ENCODE measurements at places on chromosomes 16 and 17.

- no peak for DNase-seq
Observed at GRCh38 chr17:68249354-68249765, 1.5 kb downstream of the AMZ2 start.

DNA sequence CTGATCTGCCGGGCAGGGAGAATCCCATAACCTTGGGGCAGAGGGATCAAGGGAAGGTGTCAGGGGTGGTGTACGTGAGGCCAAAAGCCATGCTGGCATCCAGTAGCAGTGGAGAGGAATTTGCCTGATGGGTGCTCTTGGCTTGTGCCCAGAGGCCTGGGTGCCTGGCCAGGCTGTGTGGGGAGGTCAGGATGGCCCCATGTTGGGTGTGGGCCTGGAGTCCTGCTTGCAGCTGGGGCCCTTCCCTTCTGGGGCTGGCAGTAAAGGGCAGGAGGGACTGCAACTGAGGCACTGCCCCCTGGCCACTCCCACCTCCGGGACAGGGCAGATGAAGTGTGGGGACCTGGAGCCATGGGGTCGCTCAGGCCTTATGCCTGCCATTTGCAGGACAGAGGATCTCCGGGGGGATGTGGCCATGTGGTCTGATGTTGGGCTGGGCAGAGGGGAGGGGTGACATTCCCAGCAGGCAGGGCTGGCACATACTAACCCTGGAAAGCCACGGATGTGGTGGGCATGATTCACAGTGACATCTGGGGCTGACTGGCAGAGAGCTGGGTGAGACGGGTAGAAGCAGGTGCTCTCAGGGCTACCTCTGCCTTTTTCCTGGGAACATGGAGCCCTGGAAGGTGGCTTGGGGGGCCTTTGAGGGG, 3.5 kb downstream of the FMNL1 start:
- DNase-seq, result no peak

GRCh38 chr16:30924076-30924912, 922 bp downstream of the FBXL19 start:
- no peak for DNase-seq

GRCh38 chr17:632560-632959, 82.1 kb downstream of the VPS53 start:
- DNase-seq, result no peak

DNA sequence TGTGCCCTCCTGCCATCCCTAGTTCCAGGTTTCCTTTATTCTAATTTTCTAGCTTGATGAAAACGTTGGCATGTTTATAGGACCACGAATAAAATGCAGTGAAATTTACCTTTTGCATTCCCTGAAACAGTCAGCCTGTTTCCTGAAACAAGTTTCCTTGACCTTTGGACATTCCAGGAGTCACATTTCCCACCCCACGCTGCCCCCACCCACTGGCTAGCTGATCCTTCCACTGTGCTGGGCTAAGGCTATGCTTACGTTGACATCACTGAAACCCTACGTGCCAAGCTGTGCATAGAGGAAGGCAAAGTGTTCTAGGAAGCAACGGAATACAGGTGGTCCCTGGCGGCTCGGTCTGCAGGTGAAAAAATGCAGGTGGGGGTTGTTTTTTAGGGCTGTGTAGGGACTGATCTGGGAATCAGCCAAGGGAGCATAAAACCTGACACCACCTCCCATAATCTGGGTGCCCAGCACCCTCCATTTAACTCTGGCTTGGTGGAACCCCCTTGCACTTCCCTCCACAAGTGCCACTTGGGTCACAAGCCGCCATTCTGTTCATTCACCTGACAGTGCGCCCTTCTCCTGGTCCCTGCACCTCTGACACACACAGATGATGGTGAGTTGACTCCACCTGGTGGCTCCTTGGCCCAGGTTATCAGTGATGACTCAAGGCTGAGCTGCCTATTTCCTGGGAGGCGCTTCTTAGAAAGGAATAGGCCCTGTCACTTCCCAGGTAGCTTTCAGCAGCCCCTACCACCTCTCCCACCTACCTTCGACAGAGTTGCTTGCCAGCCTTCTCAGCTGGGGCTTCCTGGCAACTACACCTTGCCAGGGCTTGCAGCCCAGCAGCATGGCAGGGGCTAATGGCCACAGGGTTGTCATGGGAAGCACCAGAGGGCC, 83.7 kb downstream of the N4BP1 start:
- no peak for DNase-seq

DNA sequence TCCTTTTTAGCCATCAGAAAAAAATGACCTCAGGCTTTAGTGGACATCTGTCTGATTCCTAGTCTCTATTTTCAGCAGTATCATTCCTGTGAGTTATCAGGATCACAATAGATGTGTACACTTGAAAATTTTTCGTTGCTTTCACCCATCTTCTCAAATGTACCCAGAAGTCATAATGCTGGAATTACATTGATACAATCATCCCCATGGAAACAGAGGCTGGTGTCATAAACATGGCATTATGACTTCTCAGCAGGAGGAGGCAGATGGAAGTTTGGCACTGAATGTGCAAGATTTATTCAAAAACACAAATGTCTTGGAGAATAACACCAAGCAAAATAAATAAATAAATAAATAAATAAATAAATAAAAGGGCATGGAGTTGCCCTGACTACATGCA, 292.5 kb downstream of the PHKB start:
- no peak for DNase-seq

GRCh38 chr16:23987443-23987842, 151.7 kb downstream of the PRKCB start:
- DNase-seq, result no peak

DNA sequence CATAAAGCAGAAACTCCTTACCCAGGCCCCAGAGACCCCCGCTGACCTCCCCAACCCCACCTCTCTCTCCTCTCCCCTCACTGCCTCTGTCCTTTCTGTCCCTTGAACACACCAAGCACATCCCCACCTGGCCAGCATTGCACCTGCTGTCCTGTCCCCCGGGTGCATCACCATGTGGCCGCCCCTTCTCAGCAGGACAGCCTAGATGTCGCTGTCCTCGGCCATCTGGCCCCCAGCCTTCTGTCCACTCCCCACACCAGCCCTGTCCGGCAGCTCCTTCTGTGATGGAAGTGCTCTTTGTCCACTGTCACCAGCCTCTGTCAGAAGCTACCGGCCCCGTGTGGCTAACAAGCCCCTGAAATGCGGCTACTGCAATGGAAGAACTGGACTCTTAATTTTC, 12.3 kb upstream of the MPRIP start:
- no peak for DNase-seq
